Stimulated activated CD4-positive, alpha-beta T cell treated with anti-CD3 and anti-CD28 coated beads, Interleukin-15, amount 100 ng/mL, for 48 hours (primary cell): ENCODE measurements at places on chromosomes 16 and 17.

GRCh38 chr17:43816336-43817320 is 16.3 kb downstream of the MPP3 start:
- DNase-seq: no peak

DNA sequence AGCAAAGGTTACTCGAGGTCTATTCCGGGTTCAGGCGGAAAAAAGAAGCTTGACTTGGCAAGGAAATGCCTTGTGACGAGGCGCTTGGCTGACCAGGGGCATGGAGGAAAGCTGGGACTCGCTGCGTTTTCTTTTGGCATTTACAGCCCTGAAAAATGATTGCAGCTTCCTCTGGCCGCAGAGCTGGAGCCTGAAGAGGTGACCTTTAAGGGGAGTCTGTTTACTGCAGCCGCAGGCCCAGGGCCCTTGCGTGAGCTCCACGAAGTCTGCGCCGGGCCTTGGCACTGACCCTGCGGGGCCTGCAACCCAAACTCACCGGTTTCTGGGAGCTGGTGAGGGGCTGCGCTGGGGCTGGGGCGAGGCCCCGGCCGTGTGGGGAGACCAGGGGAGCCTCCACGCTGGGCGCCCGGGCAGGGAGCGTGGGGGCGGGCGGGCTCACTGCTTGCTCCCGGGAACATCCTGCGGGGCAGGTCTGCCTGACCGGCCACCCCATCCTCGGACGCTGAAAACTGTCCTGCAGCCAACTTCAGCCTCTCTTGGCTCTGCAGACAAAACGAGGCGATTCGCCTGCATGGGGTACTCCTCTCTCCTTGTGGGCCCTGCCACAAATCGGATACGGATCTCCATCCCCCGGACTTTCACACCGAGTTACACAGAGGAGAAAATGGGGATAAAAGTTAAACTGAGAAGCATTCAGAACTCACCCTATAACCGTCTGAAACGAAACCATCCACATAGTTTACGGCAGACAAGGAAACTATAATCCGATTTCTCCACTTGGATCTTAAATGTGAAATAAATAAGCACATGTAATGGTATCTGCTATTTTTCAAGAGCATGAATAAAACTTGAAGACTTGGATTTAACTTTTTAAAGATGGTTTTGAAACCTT is 206.3 kb upstream of the FOXF1 start:
- no peak for DNase-seq

DNA sequence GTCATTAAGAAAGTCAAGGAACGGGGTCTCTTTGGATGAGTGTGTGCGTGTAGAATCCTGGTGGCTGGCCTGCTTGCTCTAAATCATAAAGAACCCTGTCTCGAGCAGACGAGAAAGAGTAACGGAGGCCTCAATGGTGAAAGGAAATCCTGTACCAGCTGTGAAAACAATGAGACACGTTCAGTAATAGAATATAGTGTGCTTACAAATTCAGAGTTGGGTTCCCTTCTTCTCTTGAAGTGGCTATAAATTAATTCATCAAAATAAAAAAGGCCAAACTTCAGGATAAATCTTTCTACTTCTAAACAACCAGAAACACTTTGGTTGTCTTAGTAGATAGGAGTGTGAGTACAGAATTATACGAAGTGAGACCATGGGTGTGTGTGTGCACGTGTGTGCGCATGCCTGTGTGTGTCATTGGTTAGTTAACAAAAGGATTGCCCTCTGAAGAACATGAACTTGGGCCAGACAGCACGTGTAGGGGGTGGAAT is 48.5 kb downstream of the WWOX start:
- DNase-seq: no peak

DNA sequence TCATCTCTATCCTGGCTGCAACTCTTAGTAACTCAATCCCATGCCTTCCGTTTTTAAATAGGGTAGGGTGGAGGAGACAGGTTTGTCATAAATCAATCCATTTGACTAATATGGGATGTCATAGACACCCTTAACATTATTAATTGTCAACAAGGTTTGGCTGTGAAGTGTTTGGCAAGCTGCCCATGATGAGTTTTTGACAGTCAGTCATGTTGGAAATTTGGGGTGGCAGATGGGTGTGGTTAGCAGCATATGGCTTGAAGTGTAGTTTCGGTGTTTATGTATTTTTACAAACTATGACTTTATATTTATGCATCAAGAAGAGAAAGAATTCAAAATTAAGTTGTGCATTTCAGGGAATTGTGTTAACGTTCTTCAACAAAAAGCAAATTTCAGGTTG is 221.8 kb upstream of the CDH5 start:
- DNase-seq: no peak

- no peak for DNase-seq
Observed at GRCh38 chr17:74768069-74768762, 7.9 kb downstream of the NAT9 start.

GRCh38 chr17:1228781-1229348 is 41.4 kb upstream of the BHLHA9 start:
- DNase-seq: no peak

GRCh38 chr16:75106351-75107274 is 10.0 kb downstream of the LDHD start:
- no peak for DNase-seq

DNA sequence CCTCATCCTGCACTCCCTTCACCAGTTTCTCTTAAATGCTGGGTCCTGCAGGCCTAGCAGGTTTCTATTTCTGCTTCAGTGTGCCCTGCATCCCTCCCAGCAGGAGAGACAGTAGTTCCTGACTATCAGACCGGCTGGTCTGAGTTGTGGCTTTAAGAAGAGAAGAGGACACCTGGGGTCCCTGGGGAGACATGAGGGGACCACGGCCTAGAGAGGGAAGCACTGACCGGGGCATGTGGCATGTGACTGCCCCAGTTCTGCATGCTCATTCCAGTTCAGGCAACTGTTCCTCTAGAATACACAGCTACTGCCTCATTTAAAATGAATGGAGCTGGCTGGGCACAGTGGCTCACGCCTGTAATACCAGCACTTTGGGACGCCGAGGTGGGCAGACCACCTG is 61.3 kb downstream of the GPRC5B start:
- no peak for DNase-seq

GRCh38 chr16:12258861-12259645 is 282.5 kb downstream of the SNX29 start:
- no peak for DNase-seq

DNA sequence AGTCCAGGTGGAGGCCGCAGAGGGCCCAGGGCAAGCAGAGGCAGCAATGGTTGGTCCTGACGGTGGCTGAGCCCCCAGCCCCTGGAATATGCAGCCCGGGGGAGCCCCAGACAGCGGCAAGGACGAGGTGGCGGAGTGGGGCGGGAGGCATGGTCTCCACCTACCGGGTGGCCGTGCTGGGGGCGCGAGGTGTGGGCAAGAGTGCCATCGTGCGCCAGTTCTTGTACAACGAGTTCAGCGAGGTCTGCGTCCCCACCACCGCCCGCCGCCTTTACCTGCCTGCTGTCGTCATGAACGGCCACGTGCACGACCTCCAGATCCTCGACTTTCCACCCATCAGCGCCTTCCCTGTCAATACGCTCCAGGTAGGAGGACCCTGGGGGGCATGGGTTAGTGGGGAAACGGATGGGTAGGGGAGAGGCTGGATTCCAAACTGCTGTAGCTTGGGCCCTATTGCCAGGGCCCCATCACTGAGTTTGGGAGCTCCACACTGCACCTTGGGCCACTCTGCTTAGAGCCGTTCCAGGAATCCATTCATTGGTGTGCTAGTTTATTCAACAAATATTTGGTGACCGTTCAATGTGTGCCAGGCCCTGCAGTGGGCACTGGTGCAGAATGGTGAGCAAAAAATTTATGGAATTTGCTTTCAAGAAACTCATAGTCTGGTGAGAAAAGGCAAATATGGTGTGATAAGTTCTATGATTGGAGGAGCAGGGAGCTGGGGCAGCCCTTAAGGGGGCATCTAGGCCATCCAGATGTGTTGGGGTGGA is 3.8 kb downstream of the RASL10B start:
- DNase-seq: no peak

GRCh38 chr16:79950932-79951719 is 350.6 kb upstream of the MAF start:
- no peak for DNase-seq

DNA sequence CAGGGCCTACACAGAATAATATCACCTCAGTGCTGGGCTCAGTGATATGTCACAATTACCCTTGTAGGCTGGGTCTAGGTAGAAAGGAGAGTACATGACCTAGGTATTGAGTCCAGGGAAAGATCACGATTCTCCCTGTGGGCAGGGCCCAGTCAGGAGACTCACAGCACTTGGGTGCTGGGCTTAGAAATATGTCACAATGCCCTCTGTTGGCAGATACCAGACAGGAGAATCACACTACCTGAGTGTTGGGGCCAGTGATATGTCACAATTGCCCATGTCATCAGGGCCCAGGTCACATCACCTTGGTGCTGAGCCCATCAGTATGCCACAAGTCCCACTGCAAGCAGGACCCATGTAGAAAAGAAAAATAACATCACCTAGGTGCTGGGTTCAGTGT is 2105.5 kb downstream of the TP53TG3F start:
- DNase-seq: no peak

DNA sequence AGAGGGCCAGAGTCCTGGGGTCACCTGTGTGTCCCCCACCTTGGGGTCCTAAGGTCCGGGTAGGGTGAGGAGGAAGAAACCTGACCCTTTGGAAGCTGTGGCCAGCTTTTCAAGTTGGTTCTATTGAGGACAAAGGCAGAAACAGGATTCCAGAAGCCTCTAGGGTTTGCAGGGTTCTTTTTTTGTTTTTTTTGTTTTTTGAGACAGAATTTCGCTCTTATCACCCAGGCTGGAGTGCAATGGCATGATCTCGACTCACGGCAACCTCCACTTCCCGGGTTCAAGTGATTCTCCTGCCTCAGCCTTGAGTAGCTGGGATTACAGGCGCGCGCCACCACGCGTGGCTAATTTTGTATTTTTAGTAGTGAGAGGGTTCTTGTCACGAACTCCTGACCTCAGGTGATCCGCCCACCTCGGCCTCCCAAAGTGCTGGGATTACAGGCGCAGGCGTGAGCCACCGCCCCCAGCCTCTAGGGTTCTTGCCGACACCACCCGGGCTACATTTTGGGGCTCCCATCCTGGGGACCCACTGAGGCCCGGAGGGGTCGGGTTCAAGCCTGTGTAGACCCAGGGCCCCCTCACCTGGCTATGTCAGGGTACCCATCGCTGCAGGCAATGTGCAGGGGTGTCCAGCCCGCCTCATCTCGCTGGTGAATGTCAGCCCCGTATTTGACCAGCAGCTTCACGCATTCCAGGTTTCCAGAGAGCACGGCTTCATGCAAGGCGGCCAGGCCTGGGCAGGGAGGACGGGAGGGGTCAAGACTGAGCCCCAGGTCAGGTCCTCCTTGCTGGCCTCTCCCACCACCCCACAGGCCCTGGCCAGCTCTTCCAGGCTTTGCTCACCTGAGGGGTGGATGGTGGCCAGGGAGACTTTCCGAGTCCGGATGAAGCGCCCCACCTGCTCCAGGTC is 674 bp downstream of the PPP1R27 start:
- DNase-seq: no peak

- DNase-seq: peak; percentile 23
Observed at GRCh38 chr17:31549121-31549524, 157.6 kb downstream of the RAB11FIP4 start.

- DNase-seq: no peak
Observed at GRCh38 chr16:83458612-83459011, 349.2 kb upstream of the HSBP1 start.

- DNase-seq: no peak
Observed at GRCh38 chr16:57606847-57607501, 21.5 kb upstream of the ADGRG1 start.

DNA sequence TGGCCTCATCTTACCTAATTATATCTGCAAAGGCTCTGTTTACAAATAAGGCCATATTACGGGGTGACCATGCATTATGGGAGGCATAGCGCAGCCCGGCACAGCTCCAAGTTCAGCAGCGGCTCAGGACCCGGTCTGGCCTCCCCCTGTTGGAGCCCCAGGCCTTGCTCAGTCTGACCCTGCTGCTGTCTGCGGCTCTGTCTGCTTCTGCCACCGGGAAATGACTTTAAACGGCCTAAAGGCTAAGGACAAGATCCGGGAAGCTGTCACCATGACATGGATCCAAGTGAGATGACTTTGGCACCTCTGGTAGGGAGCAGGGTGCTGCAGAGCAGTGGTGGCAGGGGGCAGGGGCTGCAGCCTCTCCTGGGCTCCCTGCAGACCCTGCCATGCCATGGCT is 140.6 kb upstream of the GSE1 start:
- DNase-seq: no peak

- DNase-seq: no peak
Observed at GRCh38 chr17:77869665-77870132, 88.8 kb upstream of the TNRC6C start.

DNA sequence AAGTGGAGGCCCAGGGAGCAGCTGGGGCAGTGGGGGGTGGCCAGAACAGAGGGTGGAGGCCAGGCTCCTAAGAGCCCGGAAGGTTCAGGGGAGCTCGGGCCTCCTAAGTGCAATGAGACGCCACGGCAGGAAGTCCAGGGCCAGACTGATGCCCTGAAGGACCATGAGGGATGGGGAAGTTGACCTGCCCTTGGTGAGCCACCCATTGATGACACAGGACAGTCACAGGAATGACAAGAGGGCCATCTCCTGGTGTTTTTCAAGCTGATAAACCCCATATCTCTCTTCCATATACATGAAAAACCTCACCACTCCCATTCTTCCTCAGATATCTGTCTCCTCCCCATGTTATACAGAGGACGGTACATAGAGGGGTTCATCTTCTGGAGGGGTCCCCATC is 5.8 kb upstream of the MRPL58 start:
- DNase-seq: no peak

DNA sequence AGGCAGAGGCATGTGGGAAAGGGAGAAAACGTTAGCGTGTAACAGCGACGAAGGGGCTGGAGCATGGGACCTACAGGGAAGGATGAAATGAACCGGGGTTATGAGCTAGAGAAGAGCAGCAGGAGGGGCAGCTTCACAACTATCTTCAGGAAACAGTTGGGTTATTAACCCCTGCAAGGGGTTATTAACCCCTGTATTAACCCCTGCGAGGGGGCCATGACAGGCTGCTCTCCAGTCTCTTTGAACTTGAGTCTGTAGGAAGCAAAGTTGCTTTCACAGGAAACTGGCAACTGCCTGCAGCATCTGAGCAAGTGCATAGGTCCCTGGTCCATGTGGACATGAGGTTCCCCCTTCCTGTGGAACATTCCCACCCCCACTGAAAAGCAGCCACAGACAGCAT is 119.2 kb upstream of the CRHR1 start:
- DNase-seq: no peak

- DNase-seq: no peak
Observed at GRCh38 chr16:87074641-87075318, 242.4 kb downstream of the C16orf95 start.
